ENCODE measurements at places on chromosomes 2 and 18. TPM values are rescaled to one million over a fixed set of nuclear protein-coding genes. Genes with fewer than 3 reads are reported as not detected.
A peak's percentile ranks its signal among the peaks of the same experiment; 100 is the strongest.

The TNS1 gene
- polyA plus RNA-seq: 44.8 TPM

The PPP1R1C gene
- polyA plus RNA-seq: 2.5 TPM

The CYP26B1 gene
- 3.1 TPM for polyA plus RNA-seq

The MEIS1 gene
- 7.3 TPM for polyA plus RNA-seq

The HOXD12 gene
- not detected for polyA plus RNA-seq

The EPAS1 gene
- 142 TPM for polyA plus RNA-seq

The ACMSD gene
- 152 TPM for polyA plus RNA-seq

The ASPRV1 gene
- 2.1 TPM for polyA plus RNA-seq

GRCh38 chr2:19988600-19988999 lies 1.3 kb downstream of the WDR35 start:
- DNase-seq: no peak
- peaks cover 8% of the 10 kb centered on the region for H3K4me1 ChIP-seq
- H3K27ac ChIP-seq: no peak overlapping the region
- H3K36me3 ChIP-seq: peaks cover 3% of the 10 kb centered on the region
- H3K4me3 ChIP-seq: no peak overlapping the region
- H3K27me3 ChIP-seq: no peaks in the 10 kb centered on the region

- no peak overlapping the region for H3K27ac ChIP-seq
- DNase-seq: no peak
- no peaks in the 10 kb centered on the region for H3K36me3 ChIP-seq
These were observed 137.6 kb downstream of the LAMA1 start for GRCh38 chr18:6979954-6980353.

- DNase-seq: no peak
- H3K27ac ChIP-seq: no peak overlapping the region
- no peak overlapping the region for H3K4me3 ChIP-seq
These were observed 1323.5 kb upstream of the TMEFF2 start for GRCh38 chr2:193518041-193518817.

DNA sequence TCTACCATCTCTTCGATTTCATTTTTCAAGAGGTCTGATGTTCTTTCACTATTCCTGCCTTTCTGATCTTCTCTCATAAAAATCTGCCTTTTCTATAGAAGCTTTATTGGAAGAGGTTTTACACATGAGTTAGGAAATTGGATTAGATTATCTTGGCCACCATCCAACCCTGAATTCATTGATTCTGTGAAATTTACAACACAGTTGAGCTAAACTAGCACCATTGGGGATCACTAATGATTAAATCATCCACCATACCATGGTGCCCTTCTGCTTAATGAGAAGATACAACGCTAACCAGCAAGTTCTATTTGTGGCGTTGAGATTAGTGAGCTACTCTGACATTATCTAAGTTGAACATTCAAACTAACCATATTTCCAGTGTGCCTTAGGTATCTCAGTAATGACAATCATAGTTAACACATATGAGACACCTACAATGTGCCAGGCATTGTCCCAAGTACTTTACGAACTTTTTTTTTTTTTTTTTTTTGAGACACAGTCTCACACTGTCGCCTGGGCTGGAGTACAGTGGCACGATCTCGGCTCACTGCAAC lies 17.3 kb upstream of the LBH start:
- H3K27me3 ChIP-seq: no peaks in the 10 kb centered on the region
- no peak overlapping the region for H3K4me3 ChIP-seq
- no peak for DNase-seq
- H3K36me3 ChIP-seq: no peaks in the 10 kb centered on the region
- no peak overlapping the region for H3K27ac ChIP-seq

DNA sequence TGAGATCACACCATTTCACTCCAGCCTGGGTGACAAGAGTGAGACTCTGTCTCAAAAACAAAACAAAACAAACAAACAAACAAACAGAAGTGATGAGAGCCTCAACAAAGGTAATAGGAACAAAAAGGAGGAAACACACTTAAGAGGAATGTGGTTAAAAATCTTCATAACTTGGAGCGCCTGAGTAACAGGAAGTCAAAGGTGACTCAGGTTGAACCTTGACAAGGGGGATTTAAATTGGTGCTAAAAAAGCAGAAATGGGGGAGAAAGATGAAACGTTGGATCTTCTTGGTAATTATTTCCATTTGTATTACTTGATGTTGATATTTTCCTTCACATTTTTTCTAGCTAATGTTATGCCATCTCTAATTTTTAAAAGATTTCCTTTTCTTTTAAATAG lies 318.5 kb upstream of the TCF4 start:
- no peak for DNase-seq
- no peaks in the 10 kb centered on the region for H3K27me3 ChIP-seq
- no peak overlapping the region for H3K27ac ChIP-seq
- peaks cover 8% of the 10 kb centered on the region for H3K4me1 ChIP-seq
- H3K36me3 ChIP-seq: no peaks in the 10 kb centered on the region

GRCh38 chr2:148979919-148980277 lies 58.6 kb upstream of the LYPD6B start:
- no peak overlapping the region for H3K27ac ChIP-seq
- no peak for DNase-seq
- no peak overlapping the region for H3K4me3 ChIP-seq
- H3K27me3 ChIP-seq: no peaks in the 10 kb centered on the region
- no peaks in the 10 kb centered on the region for H3K4me1 ChIP-seq

DNA sequence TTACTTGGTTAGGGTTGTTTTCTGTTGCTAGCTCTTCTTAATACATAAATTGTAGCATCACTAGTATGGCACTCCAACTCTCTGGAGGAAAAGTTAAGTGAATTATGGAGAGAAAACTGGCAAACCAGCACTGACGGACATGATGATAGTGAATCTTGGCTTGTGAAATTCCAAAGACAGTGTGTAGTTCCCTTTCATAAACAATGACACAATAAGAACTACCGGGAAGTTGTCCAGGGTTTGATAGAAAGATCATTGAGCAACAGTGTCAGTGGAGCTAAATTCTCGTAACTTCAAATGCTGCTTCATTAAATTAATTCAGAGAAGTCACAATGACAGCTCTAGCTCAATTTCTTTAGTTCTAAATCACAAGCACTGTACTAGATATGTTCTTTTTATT lies 66.5 kb downstream of the RIT2 start:
- H3K4me1 ChIP-seq: no peaks in the 10 kb centered on the region
- H3K27me3 ChIP-seq: no peaks in the 10 kb centered on the region
- H3K27ac ChIP-seq: no peak overlapping the region
- no peak overlapping the region for H3K4me3 ChIP-seq
- no peaks in the 10 kb centered on the region for H3K36me3 ChIP-seq
- DNase-seq: peak; percentile 20

GRCh38 chr2:32450851-32451250 lies 94.0 kb downstream of the BIRC6 start:
- H3K4me3 ChIP-seq: no peak overlapping the region
- no peaks in the 10 kb centered on the region for H3K4me1 ChIP-seq

DNA sequence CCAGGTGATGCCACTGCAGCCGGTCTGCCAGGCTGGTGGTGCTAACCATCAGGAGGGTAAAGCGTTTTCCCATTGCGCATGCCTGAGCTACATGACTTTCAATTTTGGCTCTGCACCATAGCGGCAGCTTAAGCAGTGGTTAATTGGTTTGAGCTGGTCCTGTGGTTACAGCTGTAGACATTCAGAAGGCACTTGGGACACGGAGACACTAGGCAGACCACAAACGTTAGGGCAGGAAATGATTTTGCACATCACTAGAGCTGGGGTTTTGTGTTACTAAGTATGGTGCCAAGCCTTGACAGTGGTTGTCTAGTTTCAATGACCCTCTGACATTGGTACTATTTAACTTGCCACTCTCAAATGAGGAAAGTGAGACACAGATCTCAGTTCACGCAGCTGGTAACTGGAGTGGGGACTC lies 28.9 kb upstream of the CNOT11 start:
- peak; percentile 34 for DNase-seq
- no peak overlapping the region for H3K27ac ChIP-seq
- H3K4me3 ChIP-seq: no peak overlapping the region
- H3K4me1 ChIP-seq: no peaks in the 10 kb centered on the region
- H3K27me3 ChIP-seq: no peaks in the 10 kb centered on the region

Data from kidney (tissue), 22 donors.